ENCODE measurements at places on chromosomes 12 and 14.
A peak's percentile ranks its signal among the peaks of the same experiment; 100 is the strongest.

- DNase-seq, result no peak
Measured at GRCh38 chr12:80792861-80793260, 76.1 kb downstream of the MYF5 start.

GRCh38 chr12:128387811-128388422, 120.9 kb downstream of the TMEM132C start:
- peak; percentile 75 for DNase-seq

- no peak for DNase-seq
Measured at GRCh38 chr14:54796961-54797360, 105.7 kb downstream of the GCH1 start.

DNA sequence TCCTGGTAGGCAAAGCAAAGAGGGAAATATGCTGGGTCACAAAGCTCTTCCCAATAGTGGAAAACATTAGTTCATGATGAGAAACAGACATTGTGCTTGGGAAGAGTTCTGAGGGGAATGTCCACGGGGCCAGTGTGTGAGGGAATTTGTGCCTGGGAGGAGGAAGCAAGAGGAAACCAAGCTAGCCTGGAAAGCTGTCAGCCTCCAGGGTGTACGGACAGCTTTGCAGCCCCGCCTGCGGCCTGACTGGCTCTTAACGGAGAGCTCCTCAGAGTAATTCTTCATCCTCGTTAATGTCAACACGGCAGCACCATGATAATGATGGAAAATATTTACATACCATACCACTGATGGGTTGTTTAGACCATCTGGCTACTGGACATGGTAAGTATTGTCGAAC, 32.4 kb downstream of the PITPNM2 start:
- peak; percentile 53 for DNase-seq

GRCh38 chr12:622416-622815, 40.8 kb downstream of the NINJ2 start:
- DNase-seq, result no peak

DNA sequence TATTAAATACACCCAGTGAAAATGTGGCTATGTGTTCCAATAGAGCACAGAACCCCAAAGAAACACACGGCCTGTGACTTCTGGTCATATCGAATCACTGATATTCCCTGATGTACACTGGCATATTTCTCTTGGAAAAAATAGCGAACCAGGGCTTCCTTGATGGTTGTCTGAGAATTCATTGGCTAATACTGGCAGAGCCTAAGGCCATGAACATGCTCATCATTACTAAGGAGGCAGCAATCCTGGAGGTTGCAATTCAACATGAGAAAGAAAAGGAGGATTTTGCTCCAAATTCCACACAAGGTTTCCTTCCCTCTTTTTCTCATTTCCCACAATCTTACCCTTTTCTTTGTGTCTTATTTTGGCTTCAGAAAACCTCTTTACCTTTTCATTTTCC, 212.9 kb upstream of the HMGA2 start:
- no peak for DNase-seq

GRCh38 chr12:110256780-110257431, 24.1 kb upstream of the ATP2A2 start:
- DNase-seq, result no peak

GRCh38 chr12:124036171-124036598, 63.2 kb downstream of the ZNF664 start:
- no peak for DNase-seq

DNA sequence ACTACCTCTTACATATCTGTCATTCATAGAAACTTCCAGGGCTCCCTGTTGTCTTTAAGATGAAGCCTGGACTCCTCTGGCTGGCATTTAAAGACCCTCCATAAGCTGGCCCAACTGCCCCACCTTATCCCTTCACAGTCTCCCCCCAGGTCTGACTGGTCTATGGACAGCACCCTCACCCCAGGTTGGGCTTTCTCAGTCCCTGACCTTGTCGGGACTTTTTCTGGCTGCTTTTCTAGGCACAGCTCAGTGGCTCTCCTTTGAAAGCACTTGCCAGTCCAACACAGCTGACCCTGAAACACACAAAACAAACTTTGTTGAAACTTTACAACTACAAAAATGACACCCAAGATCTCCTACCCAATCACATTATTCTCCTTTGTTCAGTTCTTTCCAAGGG, 13.9 kb upstream of the MYH7 start:
- DNase-seq, result no peak

DNA sequence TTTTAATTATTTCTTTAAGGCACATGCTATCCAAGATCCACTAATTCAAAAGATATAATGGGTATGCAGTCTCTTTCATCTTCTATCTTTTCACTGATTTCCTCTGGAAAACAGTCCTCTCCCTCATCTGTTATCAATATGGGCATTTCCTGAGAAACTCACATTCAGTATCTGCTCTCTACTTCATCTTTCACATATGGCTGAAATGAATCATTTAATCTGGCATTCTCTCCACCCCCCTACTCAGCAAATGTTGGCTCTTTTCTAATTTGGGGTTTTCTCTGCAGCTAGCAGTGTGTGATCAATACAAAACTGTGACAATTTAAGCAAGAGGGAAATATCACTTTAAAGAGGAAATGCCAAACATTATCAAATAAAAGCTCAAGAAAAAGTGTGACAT, 157.1 kb upstream of the TMTC1 start:
- no peak for DNase-seq

DNA sequence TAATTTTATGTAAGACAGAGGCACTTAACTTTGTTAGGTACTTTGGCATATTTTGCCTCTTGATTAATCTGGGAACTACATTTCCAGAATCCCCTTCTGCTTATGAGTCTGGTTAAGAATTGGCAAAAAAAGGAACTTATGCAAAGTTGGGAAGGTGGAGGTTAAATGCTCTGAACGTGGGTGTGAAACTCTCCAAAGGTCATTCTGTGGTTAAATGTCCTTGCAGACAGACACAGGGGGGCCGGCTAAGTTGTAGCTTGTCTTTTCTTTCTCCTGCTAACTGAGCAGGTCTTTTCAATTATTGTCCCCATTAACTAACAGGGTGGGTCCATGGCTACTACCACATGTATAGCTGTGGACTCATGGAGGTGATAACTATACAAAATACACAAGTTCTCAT, 248.6 kb upstream of the NOVA1 start:
- DNase-seq, result no peak

GRCh38 chr14:78637908-78638475, 467.8 kb downstream of the NRXN3 start:
- no peak for DNase-seq

- DNase-seq, result no peak
Measured at GRCh38 chr12:109948368-109948767, 47.8 kb downstream of the GIT2 start.

GRCh38 chr14:52690983-52691760, 4.2 kb downstream of the ERO1A start:
- DNase-seq, result peak; percentile 50

DNA sequence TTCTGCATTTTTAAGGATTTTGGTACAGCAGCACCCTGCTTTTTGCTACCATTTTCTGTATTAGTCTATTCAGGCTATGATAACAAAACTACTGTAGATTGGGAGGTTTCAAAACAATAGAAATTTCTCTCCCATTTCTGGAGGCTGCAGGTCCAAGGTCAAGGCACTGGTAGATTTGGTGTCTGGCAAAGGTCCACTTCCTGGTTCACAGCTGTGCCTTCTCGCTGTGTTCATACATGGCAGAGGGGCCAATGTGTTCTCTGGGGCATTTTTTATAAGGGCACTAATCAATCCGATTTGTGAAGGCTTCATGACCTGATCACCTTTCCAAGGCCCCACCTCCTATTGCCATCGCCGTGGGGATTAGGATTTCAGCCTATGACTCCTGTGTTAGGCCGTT, 268.1 kb upstream of the RTL1 start:
- DNase-seq, result peak; percentile 1

GRCh38 chr12:113137861-113138783, 2.6 kb upstream of the RASAL1 start:
- no peak for DNase-seq

DNA sequence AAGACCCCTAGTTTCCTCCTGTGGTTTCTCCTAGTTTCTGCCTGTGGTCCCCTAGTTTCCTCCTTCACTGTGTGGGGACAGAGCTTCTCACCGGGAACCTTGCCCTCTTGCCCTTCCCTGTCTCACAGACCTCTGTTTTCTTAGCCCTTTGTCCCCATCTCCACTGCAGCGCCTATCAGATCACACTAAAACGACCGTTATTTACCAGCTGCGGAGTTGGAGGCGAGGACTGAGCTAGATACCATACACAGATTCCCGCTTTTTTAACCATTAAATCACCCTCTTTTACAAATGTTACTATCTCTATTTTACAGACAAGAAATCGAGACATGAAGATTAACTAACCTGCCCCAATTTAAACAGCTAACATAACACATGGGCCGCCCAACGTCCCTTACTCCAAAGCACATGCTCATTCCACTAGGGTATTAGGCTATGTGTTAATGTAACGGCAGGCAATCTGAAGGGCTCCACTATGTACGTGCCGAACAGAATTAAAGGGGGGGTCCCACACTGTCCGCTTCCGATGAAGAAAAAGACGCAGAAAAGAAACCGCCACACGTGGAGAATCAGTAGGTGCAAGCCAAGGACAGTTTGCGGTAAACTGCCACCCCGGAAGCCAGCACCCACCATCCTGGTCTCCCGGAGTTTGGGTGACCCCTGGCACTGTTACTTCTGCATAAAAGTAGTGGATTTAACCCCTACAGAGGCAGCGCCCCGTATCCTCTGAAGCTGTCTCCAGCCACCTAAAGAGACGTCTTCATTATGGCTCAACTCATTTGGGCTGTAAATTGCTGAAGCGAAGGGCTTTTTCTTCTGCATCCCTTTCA, 1.9 kb upstream of the FKBP4 start:
- DNase-seq, result no peak

DNA sequence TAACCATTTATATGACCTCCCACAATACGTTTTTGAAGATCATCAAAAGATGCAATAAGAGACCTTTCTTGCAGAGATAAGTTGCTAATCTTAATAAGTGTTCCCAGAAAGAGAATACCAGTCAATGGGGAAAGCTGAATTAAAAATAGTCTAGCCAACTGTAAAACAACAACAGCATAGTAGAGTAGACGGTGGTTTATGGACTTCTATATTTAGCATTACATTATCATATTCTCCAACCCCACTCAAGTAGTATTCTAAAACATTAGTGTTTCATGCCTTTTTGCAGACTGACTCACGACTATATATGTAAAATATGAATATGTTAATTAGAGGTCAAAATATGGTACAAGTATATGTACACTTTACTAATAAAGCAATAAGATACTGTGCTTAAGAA, 218.9 kb downstream of the MED13L start:
- DNase-seq, result no peak

DNA sequence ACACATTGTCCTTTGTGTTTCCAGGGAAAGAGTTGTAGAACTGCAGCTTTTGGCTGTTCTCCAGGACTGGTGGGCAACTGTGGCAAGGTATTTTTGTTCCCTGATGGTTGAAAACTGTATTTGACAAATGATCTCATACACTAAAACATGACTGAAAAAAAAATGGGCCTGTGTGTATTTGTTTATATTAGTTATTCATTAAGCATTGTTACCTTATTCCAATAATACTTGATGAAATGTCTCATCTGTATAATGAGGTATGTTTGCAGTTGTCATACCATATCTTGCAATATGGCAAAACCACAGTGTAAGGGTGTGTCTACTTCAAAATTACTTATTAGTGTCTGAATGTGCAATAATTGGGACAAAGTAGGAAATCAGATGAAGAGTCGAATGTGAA, 479.4 kb upstream of the NOVA1 start:
- no peak for DNase-seq

GRCh38 chr14:72688990-72689671, 204.8 kb downstream of the DPF3 start:
- peak; percentile 59 for DNase-seq

DNA sequence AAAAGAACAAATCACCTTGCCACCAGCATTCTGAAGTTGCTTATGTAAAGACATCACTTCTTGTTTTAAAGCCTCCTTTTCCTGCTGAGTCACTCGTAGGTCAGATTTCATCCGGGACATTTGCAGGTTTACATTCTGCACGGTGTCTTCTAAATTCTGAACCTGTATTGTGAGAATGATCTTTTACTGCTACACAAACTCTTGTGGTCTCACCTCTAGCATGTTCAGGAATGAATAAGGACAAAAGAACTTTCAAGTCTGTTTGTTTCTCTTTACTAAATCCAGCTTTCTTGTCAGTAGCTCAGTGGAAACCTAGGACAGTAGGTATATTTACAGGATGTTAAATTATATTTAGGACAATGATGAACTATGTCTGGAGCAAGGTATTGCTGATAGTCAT, 73.5 kb upstream of the SAV1 start:
- DNase-seq, result no peak

GRCh38 chr12:7989827-7990491, 42.6 kb upstream of the FOXJ2 start:
- no peak for DNase-seq

- DNase-seq, result no peak
Measured at GRCh38 chr12:76303365-76303764, 44.9 kb downstream of the BBS10 start.

DNA sequence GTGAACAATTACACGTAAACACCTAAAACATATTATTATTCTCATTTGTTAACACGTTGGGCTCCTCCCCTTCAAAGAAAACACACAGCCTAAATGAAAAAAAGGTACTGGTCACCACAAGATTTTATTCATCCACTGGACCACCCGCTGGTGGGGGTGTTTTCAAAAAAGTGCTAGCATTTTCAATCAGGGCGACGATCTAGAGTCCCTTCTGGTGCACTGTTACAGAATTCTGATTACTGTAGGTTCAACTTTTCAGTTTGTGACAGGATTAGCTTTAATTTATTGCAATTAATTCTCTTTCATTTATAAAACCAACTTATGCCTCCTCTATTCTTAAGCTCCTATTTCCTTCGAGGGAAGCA, 443 bp downstream of the MAGOHB start:
- no peak for DNase-seq

DNA sequence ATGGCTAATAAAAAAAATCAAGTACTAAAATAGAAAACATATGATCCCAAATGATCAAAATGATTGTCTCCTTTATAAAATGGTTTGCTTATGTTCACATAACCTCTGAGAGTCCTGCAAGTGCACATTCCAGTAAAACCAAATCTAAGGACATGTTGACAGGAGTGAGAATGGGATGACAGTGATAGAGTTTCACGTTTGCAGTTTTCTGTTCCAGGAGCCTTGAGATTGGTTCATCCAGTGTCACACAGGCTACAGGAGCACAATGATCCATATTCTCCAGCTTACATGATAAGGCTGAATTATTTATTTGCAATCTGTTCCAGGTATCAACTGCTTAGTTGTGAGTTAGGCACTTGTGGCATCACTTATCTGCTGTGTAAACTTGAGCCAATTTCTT, 1.5 kb upstream of the GYS2 start:
- DNase-seq, result no peak

- peak; percentile 44 for DNase-seq
Measured at GRCh38 chr14:77014004-77014604, 14.4 kb downstream of the IRF2BPL start.

GRCh38 chr14:95464514-95464913, 51.9 kb downstream of the SYNE3 start:
- no peak for DNase-seq

DNA sequence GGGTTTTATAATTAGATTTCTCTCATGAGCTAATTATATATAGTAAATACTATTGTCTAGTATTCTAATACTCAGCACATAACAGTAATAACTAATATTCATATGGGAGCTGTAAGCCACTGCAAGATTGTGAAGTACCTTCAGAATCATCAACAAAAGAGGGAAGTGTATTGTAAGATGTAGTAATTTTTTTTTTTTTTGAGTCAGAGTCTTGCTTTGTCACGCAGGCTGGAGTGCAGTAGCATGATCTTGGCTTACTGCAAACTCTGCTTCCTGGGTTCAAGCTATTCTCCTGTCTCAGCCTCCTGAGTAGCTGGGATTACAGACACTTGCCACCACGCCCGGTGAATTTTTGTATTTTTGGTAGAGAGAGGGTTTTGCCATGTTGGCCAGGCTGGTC, 3.1 kb downstream of the GPR33 start:
- DNase-seq, result no peak
